ENCODE measurements at places on chromosomes 5 and 9. TPM values are rescaled to one million over a fixed set of nuclear protein-coding genes. Genes with fewer than 3 reads are reported as not detected.

DNA sequence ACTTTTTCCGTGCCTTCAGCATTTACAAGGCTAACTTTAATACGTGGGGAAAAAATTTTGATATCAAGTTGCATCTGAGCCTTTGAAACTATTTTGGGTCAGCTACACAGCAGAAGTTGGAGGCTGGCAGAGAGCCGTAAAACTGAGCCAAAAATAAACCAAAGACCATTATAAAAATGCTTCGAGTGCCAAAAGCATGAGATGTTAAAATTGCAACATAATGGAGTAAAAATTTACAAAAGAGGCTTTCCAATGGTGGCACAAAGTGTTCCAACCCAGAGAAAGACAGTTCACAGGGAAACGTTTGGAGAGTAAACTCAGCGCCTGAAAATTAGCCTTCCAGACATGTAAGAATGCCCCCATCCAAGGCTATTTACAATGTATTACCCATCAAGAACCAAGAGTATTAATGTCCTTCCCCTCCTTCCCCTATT lies 190.3 kb downstream of the TLE1 start:
- H3K36me3 ChIP-seq = no peaks in the 10 kb centered on the region
- H3K27me3 ChIP-seq = no peaks in the 10 kb centered on the region
- no peak overlapping the region for H3K4me3 ChIP-seq
- H3K27ac ChIP-seq = no peak overlapping the region
- DNase-seq = no peak

DNA sequence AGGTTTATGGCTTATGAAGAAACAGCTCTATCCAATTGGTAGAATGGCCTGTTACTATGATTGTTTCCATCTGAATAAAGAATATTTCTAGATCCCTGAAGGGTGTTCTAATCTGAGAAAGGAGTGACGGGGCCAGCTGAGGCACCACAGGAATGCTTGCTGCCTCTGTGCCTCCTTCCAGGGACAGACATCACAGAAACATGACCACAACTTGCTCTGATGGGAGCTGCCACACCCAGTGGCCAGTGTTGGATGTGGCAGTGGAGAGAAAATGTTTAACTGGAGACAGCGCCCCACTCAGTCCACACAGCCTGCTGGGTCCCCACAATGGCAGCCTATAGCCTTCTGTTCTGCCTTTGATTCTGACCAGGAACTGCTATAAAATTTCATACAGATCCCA lies 38.6 kb upstream of the TESK1 start:
- H3K4me3 ChIP-seq = no peak overlapping the region
- no peaks in the 10 kb centered on the region for H3K27me3 ChIP-seq
- DNase-seq = no peak
- H3K27ac ChIP-seq = no peak overlapping the region
- no peaks in the 10 kb centered on the region for H3K4me1 ChIP-seq

FAM163B gene
- not detected for total RNA-seq

ATG12 gene
- total RNA-seq = 15.7 TPM

MRPS2 gene
- total RNA-seq = 72.5 TPM

PCDHGB5 gene
- total RNA-seq = 9.7 TPM

CTSV gene
- total RNA-seq = not detected

All from right atrium auricular region (tissue), 2 donors.